Keratinocyte (primary cell): ENCODE measurements at places on chromosomes 12 and 14.

- no peak for DNase-seq
These were observed 415.4 kb upstream of the PRICKLE1 start for GRCh38 chr12:43004908-43005307.

- DNase-seq = no peak
These were observed 422.5 kb upstream of the PDE3A start for GRCh38 chr12:19945559-19946435.

DNA sequence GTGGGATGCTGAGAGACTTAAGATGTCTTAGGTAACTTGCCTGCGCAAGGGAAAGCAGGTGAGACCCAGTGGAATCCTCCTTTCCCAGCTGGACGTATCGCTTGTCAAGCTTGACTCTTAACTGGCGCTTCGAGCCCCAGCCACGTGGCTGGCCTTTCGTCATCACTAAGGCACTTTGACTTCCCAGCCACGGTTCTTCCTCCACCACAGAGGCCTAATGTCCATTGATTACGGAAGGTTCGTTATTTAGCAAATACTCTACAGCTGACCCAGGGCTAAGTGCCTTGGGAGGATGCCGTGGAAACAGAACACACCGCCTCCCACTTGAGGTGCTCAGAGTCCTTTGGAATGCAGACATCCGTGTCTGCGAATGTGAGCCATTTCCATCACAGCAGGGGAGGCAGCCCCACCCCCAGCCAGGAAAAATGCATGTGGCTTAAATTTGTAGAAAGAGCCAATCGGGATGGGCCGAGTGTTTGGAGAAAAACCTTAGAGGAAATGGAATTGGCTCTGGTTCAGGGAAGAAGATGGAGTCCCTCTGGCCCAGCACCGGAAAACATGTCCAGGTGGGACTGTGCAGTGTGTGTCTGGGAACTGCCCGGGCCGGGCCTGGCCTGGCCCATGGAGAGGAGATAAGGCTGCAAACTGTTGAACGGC is 115.7 kb downstream of the PLXNC1 start:
- no peak for DNase-seq

- DNase-seq = no peak
These were observed 52.9 kb downstream of the PHLDA1 start for GRCh38 chr12:75978677-75979076.

- DNase-seq = no peak
These were observed 71.1 kb downstream of the TBC1D30 start for GRCh38 chr12:64895526-64895925.

- DNase-seq = no peak
These were observed 42.5 kb downstream of the PRKAB1 start for GRCh38 chr12:119710374-119710964.

GRCh38 chr12:79558924-79559469 is 131.8 kb downstream of the PAWR start:
- no peak for DNase-seq

DNA sequence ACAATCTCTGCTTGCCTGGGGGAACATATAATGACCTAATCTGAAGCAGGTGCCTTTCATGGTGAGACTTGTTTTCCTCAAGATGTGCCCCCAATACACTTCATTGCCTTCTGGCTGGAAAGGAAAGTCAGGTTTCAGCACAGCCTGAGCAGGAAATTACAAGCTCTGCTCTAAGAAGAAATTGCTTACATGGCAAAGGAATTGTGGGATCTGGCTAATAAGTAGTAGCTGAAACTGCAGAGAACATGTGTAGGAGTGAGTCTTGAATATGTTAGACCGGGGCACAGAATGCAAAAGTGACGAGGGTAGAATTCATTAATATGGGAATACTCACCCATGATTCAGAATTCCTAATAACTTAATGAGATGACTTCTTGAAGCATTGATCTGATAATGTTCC is 6.3 kb upstream of the CFAP54 start:
- DNase-seq = no peak

DNA sequence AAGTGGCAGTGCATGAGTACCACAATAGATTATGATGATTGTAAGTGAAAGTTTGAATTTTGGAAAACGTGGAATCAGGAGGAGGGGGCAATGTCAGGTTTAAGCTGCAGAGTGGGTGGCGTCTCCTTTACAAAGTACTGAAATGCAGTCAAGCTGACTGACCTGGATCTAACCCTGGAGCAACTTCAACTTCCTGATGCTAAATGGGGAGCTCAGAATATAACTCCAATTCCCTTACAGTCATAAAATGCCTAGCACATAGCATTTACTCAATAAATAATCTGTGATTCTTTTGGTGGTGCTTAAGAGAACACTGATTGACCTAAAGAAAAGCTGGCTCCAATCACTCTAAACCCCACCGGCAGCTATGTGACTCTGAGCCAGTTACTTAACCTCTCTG is 38.5 kb downstream of the CCDC60 start:
- no peak for DNase-seq

DNA sequence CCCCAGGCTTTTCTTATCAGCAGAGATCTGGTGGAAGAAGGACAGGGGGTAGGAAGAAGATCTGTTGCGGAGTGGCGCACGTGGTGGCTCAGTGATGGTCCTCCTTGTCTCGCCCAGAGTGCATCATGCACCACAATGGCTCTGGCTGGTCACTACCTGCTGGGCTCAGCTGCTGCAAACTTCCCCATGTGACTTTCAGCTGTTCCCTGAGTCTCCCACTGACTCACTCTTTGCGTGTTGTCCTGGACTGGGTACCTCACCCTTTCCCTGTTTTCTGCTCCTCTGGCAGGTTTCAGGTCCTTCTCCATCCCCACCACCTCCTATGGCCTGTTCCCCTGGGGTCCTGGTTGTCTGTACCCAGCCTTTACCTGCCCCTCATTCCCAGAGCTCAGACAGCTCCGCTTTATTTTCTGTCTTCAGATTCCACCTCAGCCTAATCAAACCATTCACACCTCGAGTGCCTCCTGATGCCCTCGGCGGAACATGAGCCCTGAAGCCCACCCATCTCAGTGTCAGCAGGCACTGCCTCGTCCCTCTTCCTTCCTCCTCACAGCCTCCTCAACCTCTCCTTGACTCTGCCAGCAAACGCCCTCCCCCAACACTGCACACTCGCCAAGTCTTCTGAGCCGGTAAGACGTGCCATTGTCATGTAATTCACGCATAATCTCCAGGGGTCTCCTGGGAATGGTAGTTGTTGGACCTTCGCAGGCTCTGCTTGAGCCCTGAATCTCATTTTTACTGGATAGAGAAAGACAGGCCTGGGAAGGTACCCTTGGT is 1.8 kb downstream of the C1R start:
- DNase-seq = no peak

DNA sequence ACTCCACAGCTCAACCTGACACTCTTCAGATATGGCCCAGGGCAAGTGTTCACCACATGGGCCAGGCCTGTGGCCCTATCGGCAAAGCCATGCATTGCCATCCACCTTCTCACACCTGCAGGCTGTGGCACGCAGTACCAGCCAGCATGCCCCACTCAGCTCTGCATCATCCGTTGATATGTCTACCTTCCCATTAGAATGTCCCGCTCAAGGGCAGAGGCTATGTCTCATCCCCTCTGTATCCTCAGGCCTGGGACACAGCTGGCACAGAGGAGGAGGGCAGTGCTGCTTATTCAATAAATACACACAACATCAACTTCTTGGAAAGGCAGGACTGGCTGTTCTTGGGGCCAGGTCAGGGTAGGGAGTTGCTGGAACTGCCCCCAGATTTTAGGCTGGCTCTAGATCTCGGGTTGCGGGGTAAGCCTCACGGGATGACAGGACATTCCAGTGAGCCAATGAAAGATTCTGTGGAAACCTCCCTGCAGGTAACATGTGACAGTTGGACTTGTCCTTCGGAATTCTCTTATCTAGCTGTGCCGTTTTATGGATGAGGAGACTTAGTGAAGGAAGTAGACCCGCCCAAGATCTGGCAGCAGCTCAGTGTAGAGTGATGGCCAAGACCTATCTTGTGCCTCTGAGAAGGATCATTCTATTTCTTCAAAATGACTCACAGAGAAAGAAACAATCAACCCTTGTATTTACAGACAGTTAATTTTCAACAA is 25.6 kb downstream of the SYNE3 start:
- DNase-seq = peak; percentile 81

DNA sequence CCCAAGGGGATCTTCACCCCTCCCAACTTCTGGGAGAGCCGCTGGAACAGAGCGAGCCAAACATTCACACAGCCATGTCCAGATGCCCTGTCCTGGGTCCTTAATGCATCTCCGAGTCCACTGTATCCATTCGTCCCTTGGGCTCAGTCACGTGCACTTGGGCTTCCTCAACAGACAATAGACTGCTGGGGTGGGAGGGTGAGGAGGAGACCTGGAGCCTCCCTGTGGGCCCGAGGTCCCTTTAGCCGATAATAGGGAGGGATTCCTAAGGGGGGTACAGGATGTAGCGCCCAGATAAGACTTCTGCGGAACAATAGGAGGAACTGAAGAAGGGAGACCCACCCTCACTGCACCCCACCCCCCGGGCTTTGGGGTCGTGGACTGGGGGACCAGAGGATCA is 6.7 kb downstream of the ARHGEF25 start:
- no peak for DNase-seq

DNA sequence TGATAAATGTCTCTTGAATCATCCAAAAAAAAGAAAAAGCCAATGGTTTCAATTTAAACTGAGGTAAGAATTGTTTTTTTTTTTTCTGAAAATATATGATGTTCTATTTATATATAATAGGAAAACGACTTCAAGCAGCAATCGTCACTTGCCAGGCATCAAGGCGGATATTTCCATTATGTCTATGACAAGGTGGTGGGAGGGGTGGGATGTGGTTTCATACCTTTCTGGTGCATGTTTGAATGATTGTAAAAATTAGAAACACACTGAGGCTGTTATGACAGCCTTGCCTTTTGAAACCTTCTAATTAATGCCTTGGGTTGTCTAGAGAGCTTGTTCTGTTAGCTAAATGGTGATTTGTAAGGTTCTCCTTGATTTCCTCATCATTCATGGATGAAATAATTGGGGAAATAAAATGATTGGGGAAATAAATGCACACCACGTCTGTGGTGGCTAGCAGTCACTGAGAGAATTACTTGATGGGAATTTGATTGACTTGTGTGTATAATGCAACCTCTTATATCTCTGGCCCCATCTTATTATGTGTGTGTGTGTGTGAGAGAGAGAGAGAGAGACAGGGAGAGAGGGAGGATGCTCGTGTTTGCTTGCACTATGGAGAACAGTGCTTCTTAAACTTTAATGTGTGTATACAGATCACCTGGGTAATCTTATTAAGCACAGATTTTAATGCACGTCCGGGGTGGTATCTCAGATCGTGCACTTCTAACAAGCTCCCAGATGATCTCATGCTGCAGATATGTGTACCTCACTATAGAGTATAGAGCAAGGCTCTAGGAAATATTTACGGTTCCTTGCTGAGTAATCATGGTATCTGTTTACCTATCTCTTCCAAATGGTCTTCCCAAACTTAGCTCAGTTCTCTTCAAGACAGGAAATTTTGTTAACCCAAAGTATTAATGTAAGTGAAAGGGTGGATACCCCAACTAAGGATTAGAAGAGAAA is 502.6 kb downstream of the DIO2 start:
- peak; percentile 2 for DNase-seq

GRCh38 chr14:57413849-57414248 is 23.5 kb downstream of the NAA30 start:
- DNase-seq = no peak
